ENCODE measurements at places on chromosomes 3 and 15.
A peak's percentile ranks its signal among the peaks of the same experiment; 100 is the strongest.

DNA sequence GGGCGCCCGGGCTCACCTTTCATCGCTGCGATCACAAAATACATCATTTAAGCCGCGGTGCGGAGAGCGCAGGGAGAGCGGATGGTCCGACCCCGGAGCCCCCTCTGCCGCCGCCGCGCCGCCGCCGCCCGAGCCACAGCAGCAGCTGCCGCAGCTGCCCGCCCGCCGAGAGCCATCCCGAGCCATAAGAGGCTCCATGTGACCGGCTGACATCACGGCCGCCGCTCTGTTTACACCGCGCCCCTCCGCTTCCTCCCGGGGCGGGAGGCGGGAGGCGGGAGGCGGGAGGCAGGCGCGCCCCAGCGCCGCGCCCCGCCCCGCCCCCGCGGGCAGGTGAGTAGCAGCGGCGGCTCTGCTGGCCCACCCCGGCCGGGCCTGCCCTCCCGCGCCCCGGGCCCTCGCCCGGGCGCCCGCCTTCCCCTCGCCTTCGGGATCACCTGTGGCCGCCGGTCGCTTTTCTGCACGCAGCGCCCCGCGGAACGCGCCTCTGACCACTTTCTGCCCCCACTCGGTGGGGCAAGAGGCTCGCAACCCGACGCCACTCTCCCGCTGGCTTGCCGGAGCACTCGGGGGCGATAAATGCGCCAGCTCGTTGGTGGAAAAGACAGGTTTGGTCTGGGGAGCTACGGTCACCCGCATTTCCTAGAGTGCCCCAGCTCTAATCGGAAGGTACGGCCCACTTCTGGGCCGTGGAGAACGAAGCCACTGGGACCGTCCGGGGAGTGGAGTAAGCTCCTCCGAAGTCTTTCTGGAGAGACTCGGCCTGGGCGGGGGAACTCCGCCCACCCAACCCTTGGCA lies 113.6 kb upstream of the ICE2 start:
- peak; percentile 74 for DNase-seq

GRCh38 chr15:88465633-88466224 lies 1.5 kb downstream of the MRPL46 start:
- no peak for DNase-seq

GRCh38 chr15:98733098-98733497 lies 84.8 kb downstream of the IGF1R start:
- no peak for DNase-seq

GRCh38 chr3:150217691-150218090 lies 190.4 kb upstream of the TSC22D2 start:
- DNase-seq: no peak

GRCh38 chr3:29690686-29691353 lies 409.9 kb downstream of the RBMS3 start:
- no peak for DNase-seq

DNA sequence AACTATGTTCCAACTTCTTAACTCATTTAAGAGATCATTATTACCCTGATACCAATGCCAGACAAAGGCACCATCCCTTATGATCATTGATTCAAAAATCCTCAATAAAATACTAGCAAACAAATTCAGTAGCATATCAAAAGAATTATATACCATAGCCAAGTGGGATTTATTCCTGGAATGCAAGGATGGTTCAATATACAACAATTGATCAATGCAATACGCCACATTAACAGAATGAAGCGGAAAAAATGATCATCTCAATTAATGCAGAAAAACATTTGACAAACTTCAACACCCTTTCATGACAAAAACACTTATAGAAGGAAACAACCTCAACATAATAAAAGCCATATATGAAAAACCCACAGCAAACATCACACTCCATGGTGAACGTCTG lies 4.7 kb upstream of the HTR3E start:
- DNase-seq: no peak

DNA sequence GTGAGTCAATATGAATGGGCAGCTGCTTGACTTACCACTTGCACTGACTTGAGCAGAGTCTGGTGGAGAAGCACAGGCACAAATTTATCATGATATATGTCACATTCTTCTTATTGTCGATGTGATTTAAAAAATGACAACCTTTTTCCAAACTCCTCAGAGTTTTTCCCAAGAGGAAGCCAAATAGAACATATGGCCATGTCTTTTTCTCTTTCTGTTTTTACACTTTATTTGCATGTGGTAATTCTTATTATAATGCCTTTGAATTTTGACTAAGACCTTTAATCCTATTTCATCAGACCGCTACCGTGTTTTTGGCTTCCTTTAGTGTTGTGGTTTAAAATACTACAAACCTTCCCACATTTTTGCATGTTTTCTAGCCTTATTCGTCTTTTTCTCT lies 666.2 kb downstream of the PDCD6IP start:
- DNase-seq: no peak

DNA sequence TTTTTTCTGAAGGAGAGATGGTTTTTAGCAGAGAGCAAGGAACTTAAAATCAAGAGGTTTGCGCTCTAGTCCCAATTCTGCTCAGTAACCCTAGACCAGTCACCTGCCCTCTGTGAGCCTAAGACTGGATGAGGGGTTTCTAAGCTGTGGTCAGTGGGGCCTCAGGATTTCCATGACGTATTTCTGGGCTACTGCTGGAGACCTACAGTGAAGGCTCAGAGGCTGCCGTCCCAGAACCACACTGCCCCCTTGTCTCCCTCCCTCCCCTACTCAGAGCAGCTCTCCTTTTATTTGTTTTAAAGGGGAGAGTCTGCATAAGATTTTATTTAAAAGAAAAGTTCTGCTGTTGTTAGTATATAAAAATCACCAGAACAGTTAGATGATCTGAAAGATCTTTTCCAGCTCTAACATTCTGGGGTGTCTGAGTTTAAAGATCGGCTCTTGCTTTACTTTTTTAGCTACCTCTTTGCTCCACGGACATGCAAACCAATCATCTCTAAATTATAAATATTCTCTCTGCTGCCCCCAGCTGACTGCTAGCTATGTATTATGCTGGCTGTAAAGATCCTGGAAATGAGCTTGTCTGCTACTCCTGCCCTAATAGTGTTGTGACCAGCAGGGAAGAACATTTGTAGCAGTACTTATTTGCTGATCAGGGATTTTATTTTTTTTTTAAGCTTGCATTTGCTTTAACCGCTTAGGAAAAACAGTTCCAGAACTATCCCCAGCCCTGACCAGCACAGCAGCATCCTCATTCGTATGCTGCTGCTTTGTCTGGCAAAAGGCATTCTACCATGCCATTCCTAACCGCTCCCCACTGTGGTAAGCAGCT lies 28.6 kb upstream of the NDUFB4 start:
- peak; percentile 76 for DNase-seq

- no peak for DNase-seq
These were observed 297.6 kb downstream of the TBC1D5 start for GRCh38 chr3:17444865-17445264.

GRCh38 chr3:71356265-71356664 lies 227.3 kb downstream of the FOXP1 start:
- no peak for DNase-seq

GRCh38 chr3:186644683-186645082 lies 4.5 kb downstream of the FETUB start:
- no peak for DNase-seq

DNA sequence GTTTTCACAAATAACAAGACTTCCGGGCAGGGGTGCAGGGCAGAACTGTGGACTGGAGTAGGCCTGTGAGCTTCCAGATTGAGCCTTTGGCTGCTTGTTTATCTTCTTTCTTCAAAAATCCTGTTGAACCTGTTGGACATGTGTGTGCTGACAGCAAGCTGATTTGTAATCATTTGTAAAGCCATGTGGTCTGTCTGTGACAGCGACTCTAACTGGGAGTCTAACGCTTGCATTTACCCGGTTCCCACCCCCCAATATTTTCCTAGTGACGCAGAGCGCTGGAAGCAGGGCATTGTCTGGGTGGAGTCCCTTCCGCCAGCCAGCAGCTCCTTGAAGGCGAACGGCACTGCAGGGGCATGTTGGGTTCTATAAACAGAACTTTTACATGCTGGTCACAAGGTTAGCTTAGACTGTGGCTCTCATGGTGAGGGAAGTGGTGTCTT lies 85.7 kb upstream of the MYZAP start:
- peak; percentile 55 for DNase-seq

- no peak for DNase-seq
These were observed 2.6 kb upstream of the UBE2Q2 start for GRCh38 chr15:75840659-75841058.

GRCh38 chr3:58858126-58858525 lies 191.6 kb upstream of the FAM3D start:
- DNase-seq: no peak

- no peak for DNase-seq
These were observed 146.0 kb downstream of the MYO9A start for GRCh38 chr15:71971905-71972304.

GRCh38 chr15:64915518-64916227 lies 4.0 kb downstream of the ANKDD1A start:
- DNase-seq: no peak

- DNase-seq: no peak
These were observed 16.3 kb downstream of the SNAPC5 start for GRCh38 chr15:66481107-66481856.

- DNase-seq: no peak
These were observed 688 bp downstream of the XPC start for GRCh38 chr3:14177580-14178246.

- DNase-seq: no peak
These were observed 48.7 kb downstream of the NUP210 start for GRCh38 chr3:13371100-13372075.

- no peak for DNase-seq
These were observed 21.7 kb upstream of the EPHB3 start for GRCh38 chr3:184539801-184540435.

DNA sequence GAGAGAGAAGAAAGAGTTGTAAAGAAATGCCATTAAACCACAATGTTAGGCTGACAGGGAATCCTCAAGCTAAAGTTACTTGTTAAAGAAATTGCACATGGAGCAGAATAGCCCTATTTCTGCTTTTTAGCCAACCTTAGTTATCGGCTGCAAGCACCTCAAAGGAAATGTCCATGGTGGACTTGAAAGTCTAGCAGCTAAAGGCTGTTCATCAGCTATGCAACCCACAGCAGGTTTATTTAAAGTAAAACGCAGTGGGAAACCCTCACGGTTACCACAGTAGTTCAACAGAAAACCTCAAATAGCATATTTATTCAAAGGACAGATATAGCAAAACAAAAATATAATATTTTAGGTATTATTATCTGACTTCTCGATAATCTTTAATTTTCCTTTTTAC lies 967.2 kb downstream of the IGSF11 start:
- no peak for DNase-seq

- DNase-seq: no peak
These were observed 39.0 kb downstream of the GPR160 start for GRCh38 chr3:170076715-170077238.

DNA sequence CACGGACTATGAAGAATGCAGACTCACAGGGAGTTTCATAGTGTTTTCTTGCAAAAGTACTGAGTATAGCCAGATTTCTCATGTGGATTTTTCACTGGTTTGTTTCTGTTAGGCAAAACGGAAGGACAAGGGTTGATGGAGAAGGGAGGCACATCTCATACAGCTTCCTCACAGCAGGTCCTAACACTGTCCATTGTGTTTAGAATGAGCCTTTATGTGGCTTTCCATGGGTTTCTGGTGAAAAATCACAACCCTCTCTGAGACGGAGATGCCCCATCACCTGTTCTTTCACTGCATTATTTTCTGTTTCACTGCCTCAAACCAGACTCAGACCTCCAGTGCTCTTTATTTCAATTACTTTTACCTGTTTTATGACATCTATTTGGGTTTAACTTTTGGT lies 25.0 kb upstream of the LIPC start:
- DNase-seq: no peak

GRCh38 chr15:40038275-40038637 lies 725 bp downstream of the SRP14 start:
- DNase-seq: no peak

- no peak for DNase-seq
These were observed 457.3 kb upstream of the KCNMB2 start for GRCh38 chr3:178078953-178079352.

GRCh38 chr3:129238945-129239705 lies 10.3 kb upstream of the COPG1 start:
- DNase-seq: no peak

DNA sequence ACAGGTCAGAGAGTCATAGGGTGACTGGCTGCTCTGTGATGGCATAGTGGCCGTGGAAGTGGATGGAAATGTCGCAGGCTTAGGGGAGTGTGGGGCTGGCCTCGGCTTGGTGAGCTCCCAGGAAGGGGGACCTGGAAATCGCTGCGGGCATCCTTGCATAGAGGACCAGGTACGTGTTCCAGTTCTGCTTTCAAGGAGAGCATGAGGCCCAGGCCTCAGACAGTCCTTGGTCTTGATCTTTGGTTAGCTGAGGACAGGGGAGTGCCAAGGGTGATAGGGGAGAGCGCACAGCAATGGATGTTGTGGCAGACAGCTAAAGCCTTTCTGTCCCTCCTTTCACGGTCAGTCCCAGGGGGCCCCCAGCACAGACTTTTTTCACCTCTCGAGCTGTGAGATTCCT lies 110.5 kb downstream of the SNRPN start:
- DNase-seq: no peak

DNA sequence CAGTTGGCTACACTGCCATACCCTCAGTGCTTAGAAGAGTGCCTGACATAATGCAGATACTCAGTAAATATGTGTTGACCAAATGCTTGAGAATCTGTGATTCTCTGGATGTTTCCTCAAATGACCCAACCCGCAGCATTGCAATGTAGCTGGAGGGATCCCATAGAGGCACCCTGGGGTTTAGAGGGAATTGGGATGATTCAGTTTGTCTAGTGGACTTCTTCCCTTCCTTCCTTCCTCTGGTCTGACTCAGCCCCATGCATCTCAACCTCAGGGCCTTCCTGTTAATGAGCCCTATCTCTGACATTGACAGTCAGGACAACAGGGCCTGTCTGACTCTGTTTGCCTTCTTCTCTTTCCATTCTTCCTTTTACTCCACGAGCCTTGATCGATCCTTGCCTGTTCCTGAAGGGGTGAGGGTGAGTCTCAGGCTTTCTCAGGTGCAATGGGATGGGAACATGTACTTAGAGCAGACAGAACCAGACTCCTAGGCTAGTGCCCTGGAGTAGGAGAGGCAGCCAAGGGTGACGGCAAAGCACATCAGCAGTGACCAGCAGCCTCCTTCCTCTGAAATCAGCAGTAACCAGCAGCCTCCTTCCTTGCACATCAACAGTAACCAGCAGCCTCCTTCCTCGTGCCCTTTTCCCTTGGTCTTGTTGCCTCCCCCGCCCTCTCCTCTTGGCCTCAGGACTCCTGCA lies 78.2 kb downstream of the DGKG start:
- no peak for DNase-seq

- no peak for DNase-seq
These were observed 10.8 kb downstream of the HSPBAP1 start for GRCh38 chr3:122782804-122783203.

DNA sequence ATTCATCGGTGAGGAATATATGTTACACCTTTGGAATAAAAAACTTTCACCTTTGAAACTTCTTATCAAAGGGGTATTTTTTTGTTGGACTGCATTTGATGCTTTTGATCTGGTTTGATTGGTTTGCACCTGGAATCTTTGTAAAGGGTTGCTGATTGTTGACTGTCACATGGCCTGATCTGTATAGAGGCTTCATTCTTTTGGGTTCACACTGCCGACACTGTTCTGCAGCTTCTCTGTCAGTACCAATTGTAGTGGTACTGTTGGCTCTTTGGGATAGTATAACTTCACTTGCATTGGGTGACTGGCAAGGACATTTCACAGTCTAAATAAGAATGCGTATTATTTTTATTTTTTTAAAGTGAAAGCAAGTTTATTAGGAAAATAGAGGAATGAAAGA lies 155.7 kb downstream of the DOCK3 start:
- DNase-seq: no peak

GRCh38 chr3:32045091-32045915 lies 61.1 kb upstream of the GPD1L start:
- DNase-seq: no peak
